ENCODE measurements at places on chromosomes 7 and 10.

DNA sequence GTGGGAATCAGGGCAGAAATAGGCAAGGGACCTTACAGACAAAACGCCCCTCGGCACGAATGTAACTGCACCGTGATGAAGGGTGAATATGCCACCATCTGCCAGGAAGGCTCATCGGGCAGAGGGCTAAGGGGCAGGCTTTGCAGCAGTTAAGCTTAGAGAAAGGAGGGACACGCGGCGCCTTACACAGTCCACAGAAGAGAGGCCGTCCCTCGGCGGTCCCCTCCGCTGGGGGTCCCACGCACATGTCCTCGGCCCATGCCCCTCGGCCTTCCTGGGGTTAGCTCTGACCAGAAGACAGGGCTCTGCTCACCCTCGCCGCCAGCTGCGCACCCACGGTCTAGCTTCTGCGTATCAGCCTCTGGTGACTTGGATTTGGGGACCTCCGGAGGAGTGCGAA lies 141.1 kb downstream of the DYNC2I1 start:
- no peak for DNase-seq

GRCh38 chr10:129544205-129545202 lies 77.5 kb downstream of the MGMT start:
- no peak for DNase-seq

DNA sequence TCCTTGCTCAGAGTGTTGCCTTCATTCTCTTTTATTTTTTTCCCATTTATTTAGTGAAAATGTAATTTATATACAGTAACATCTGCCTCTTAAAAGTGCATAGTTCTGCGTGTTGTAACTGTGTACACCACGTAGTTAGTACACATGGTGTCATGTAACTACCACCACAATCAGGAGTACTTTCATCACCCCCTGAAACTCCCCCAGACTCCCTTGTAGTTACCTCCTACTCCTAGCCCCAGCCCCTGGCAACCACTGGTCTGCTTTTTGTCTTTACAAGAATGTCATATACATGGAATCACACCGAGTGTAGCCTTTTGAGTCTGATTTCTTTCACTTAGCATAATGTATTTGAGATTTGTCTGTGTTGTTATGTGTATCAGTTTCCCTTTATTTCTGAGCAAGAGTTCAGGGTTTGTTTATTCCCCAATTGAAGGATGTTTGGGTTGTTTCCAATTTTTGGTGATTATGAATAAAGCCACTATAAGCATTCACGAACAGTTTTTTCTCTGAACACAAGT lies 50.6 kb downstream of the GRK5 start:
- no peak for DNase-seq

GRCh38 chr10:70683940-70684339 lies 11.6 kb downstream of the ADAMTS14 start:
- DNase-seq = no peak

DNA sequence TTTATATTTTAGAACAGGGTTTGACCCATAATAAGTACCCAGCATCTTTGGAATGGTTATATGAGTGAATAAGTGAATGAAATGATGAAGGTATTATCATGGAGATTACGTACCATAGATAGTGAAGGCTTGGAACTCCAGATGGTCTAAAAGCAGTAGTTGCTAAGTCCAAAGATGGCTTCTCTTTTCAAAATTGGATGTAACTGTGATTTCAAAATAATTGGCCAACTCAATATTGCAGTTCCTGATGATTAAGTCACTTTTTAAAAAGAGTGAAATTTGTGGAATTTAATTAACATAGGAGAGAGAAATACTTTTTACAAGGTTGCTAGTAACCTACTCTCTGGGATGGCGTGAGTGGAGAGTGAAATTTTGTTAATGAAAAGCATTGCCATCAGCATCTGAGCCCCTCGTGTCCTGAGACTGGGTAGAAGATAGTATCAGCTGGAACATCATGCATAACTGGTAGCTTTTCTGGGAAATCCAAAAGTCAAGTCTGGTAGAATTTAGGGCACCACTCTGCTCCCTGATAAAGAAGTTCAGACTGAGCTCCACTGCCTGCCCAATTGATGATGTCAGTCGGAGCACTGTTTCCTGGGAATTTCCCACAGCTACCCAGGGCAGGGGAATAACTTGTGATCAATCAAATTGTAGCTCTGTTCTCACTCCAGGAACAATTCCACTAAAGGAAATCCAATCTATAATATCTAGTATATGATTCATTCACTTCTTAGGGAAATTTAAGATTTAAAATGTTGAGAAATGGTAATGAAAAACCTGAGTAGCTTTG lies 3.2 kb downstream of the GPR141 start:
- no peak for DNase-seq

GRCh38 chr7:44155191-44156185 lies 14.4 kb upstream of the MYL7 start:
- DNase-seq = no peak

- DNase-seq = no peak
Observed at GRCh38 chr10:22339761-22340328, 5.5 kb upstream of the SPAG6 start.

DNA sequence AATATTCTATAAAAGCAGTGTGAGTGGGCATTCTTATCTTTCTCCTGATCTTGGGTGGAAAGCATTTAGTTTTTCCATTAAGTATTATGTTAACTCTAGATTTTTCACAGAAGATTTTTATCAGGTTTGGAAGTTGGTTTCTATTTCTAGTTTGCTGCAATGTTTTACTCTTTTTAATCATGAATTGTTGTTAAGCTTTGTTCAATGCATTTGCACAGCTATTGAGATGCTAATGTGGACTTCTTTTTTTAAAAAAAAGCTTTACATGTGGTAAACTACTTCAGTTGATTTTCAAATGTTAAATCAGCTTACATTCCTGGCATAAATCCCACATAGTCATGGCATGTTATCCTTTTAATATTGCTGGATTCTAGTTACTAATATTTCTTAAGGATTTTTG lies 363.6 kb upstream of the NRP1 start:
- no peak for DNase-seq
